Putamen (tissue), 1 donor: ENCODE measurements at places on chromosomes 6 and 20.

DNA sequence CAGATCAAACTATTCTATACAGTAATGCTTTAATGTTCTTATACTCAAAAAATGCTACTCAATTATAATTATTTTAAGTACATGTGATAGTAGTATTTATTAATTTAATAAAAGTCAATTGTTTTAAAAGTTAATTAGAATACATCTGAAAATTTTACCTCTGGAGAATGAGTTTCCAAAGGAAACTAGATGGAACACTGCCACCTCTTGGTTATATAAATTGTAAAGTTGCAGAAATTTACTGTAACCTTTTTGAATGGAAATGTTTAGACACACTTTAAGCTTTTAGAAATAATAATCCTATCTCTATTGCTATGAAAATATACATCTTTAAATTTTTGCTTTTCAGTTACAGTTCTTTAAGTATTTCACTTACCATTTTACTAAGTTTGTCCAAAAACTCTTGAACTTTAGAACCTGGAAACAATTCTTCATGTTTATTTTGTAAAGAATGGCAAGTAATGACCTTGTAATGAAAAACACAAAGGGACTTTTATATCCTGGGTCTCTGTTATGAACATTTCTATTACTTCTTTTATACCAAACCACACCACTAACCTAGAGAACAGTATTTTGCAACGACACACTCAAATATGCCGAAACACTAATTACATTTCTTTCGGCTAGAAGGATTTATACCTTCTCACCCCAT, 10.9 kb upstream of the BMP5 start:
- no peak for DNase-seq

- peak; percentile 29 for DNase-seq
These were observed 42.6 kb upstream of the SCML4 start for GRCh38 chr6:107866606-107867301.

GRCh38 chr6:1747003-1747402, 137.3 kb downstream of the FOXC1 start:
- no peak for DNase-seq

GRCh38 chr20:62161347-62161746, 17.8 kb downstream of the SS18L1 start:
- no peak for DNase-seq

- DNase-seq = no peak
These were observed 70.8 kb downstream of the CHMP4B start for GRCh38 chr20:33881989-33882388.

DNA sequence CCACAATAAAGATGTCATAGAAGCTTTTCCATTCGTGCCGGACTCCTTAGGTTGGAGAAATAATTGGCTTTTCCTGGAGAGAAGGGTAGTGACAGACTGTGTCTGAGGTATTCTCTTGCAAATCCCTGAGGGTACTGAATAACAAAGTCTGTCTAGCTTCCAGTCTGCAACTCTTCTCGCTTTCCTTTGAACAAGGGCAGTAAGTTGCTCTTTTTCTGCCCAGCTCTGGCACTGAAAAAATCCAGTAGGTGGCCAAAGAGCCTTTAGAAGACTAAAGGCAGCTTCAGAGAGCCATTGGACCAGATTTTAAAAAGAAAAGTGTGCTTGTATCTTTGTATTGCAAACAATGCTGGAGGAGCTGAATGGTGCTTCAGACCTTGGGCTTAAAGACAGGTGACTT, 20.7 kb upstream of the RREB1 start:
- DNase-seq = no peak

DNA sequence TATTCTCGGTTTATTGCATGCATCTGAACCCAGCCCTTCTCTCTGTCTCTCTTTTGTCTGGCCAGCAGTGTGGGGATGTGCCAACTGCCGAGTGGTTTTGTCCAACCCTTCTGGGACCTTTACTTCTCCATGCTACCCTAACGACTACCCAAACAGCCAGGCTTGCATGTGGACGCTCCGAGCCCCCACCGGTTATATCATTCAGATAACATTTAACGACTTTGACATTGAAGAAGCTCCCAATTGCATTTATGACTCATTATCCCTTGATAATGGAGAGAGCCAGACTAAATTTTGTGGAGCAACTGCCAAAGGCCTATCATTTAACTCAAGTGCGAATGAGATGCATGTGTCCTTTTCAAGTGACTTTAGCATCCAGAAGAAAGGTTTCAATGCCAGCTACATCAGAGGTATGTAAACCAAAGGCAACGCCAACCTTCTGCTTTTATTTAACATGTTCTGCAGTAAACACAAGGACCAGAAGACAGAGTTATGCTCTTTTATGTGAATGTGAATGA, 65.8 kb downstream of the ADGRG6 start:
- DNase-seq = no peak

DNA sequence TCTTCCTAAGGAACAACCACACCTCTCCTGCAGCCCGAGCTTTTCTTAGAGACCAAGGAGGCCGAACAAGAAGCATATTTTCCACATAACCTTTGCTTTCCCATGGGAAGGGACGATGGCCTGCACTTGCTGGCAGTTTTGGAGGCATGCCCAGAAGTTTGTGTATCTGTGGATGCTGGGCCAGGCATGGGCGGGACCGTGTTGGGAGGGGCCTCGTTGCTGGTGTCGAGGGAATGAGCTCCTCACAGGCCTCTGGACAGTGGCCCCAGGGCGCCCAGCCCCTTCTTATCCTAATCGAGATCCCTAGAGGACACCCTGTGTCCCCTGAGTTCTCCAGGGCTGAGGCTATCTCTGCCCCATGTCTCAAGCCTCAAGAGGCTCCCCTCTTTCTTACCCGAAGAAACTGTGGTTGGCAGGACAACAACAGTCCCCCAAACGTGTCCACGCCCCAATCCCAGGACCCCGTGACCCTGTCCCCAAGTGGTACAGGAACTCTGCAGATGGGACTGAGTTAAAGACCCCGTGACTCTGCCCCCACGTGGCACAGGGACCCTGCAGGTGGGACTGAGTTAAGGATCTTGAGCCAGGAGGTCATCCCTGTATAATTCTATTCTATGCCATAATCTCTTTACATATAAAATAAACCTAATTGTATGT, 99.5 kb upstream of the BHLHE23 start:
- DNase-seq = no peak

DNA sequence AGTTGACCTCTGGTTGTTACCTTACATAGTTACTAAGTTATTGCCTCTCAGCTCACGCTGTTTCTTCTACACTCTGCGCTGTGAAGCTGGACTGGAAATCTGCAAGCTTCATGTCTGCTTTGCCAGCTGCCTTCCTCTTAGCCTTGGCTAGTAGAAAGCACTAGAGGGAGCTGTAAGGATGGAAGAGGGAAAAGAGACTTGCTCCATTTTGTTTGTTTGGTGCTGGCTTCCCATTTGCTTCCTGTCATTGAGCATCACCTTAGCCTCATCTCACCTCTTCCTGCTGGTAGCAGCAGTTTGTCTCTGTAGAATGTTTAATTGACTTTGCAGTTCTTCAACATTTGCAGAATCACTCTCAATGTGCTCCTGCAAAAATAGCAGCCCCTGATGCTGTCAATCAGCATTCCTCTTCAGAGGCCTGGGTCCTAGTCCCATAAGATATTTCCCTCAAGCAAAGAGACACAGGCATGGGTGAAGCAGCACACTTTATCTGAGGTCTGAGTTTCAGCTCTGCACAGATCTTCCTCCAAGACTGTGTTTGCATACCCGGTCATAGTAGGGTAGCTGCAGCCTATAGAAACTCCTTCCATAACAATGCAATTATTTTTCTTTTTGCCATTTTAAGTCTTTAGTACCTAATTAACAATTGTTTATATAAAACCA, 302.2 kb upstream of the EPHA7 start:
- DNase-seq = peak; percentile 7

DNA sequence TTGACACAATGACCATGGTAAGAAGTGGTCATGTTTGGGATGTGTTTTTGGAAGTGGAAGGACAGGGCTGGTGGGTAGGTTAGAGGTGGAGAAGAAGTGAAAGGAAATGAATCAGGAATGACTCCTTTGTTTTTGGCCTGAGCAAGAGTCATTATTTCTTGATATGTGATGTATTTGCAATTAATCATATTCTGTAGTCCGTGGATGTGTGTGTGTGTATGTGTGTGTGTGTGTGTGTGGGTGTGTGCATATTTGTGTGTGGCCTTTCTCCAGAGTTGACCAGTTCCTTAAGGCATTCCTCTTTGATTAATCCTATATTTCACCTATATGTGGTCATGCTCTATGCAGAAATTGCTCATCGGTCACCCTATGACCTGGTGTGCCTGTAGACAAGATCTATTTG, 130.7 kb downstream of the UTRN start:
- DNase-seq = no peak

GRCh38 chr6:118542184-118542952, 5.7 kb upstream of the PLN start:
- DNase-seq = no peak

GRCh38 chr6:110542311-110543024, 66.1 kb upstream of the SLC22A16 start:
- peak; percentile 90 for DNase-seq

GRCh38 chr6:31945507-31946369, at the start of gene CFB:
TSS of gene CFB (plus strand) at chr6:31946095. CDS start at chr6:31946222, 127 bp downstream.
- no peak for DNase-seq

DNA sequence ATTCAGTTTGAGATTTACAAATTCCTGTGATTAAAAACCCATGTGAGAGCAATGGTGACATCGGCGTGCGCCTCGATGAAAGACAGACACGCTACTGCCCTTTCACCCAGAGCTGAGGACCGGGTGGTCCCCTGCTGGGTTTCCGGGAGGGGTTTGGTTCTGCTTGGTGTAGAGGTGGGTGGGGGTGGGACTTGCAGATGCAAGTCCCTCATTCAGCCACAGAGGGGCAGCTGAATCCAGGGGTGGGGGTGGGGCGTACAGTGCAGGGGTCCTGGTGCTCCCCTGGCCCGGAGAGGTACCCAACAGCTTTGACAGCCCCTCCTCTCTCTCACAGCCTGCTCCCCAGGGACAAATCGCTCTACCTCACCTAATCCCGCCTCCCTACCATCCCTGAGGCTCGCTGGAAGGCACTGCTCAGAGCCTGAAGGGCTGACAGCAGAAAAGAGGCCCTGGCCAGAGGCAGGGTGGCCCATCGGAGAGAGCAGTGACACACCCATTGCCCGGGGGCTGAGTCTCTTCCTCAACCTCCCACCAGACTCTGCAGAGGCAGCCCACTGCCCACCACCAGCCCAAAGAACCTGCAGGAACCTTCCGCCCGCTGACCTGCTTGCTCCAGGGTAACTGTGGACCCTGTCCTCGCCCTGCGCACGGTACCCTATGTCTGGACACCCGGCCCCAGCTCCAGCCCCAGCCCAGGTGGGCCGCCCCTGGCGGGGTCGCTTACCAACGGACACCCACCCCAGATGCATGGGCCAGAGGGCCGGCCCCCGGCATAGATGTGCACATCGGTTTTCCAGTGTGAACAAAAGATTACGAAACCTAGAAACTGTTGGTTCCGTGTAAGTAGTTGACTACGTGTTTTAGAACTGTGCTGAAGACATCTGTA, 118.4 kb downstream of the JPH2 start:
- DNase-seq = no peak

DNA sequence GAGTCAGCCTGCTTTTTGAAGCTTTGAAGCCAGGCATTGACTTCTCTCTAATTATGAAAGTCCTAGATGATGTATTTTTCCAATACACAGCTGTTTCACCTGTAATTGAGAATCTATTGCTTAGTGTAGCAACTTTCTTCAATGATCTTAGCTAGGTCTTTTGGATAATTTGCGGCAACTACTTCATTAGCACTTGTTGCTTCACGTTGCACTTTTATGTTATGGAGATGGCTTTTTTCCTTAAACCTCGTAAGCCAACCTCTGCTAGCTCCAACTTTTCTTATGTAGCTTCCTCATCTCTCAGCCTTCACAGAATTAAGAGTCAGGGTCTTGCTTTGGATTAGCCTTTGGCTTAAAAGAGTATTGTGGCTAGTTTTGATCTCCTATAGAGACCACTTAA, 44.8 kb downstream of the PHIP start:
- DNase-seq = no peak

DNA sequence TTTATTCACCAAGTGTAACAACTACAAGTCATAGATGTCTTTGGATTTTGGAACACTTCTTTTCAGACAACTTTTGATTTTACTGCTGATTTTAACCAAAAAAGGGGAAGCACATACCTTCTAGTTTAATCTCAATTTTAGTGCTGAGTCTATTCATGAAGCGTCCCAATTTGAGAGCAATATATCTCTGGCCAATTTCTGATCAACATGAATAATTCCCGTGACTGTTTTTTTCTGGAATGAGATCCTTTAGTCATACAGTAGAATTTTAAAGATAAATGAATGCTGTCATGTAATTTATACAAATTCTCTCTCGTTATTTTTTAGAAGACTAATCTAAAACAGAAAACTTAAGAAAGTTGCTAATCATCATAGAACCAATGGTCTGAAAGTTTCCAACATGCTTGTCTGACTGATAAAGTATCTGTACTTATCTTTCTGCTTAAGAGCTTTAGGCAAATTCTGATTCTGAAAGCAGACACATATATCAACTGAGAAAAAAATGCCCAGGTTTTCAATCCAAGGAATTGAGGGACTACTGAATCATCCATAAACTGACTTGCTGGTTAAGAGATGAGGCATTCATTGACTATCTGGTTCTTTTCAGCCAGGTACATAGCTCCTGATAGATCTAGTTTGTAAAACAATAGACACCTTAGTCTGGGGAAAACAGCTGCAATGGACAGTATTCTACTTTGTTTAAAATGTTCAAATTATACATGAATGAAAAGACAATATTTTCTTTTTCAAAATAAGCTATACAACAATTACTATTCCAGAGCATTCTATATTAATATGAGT, 657.5 kb downstream of the RFPL4B start:
- DNase-seq = no peak

GRCh38 chr6:32883789-32884188, 29.8 kb downstream of the PSMB9 start:
- no peak for DNase-seq

GRCh38 chr20:11902285-11902697, 15.4 kb upstream of the BTBD3 start:
- DNase-seq = no peak

GRCh38 chr20:11229772-11230171, 556.0 kb upstream of the JAG1 start:
- no peak for DNase-seq

- DNase-seq = no peak
These were observed 10.8 kb downstream of the MCUR1 start for GRCh38 chr6:13803581-13803980.

- DNase-seq = no peak
These were observed 24.0 kb downstream of the PCK1 start for GRCh38 chr20:57584768-57585461.

DNA sequence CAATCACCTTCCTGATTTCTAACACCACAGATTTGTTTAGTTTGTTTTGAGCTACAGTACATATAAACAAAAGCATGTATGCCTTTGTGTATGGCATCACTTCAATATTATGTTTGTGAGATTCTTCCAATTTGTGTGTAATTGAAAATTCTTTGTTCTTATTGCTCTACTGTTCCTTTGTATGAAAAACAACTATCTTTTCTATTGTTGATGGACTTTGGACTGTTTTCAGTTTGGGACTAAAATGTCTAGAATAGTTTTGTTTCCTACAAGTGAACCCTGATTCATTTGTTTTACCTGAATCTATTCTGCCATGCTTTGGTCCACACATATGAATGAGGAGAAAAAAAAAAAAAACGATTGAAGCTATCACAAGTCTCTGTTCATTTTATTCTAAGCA, 21.2 kb upstream of the ZNF184 start:
- no peak for DNase-seq

- no peak for DNase-seq
These were observed 2.1 kb upstream of the OSBPL2 start for GRCh38 chr20:62236200-62236599.

GRCh38 chr6:30378290-30378937, 33.5 kb downstream of the RPP21 start:
- DNase-seq = no peak
